ENCODE measurements at places on chromosomes 2 and 18. TPM values are rescaled to one million over a fixed set of nuclear protein-coding genes. Genes with fewer than 3 reads are reported as not detected.

GRCh38 chr2:217064234-217065011 is 204.6 kb upstream of the TNP1 start:
- DNase-seq = no peak

GRCh38 chr18:12334863-12335262 is 26.8 kb downstream of the TUBB6 start:
- DNase-seq = no peak

Gene ITGA6
- 254 TPM for total RNA-seq

Gene CDH20
- total RNA-seq = 0.39 TPM

GRCh38 chr18:7677424-7677823 is 110.3 kb downstream of the PTPRM start:
- no peak for DNase-seq

- DNase-seq = no peak
These were observed 872 bp downstream of the ASB1 start for GRCh38 chr2:238427435-238428162.

DNA sequence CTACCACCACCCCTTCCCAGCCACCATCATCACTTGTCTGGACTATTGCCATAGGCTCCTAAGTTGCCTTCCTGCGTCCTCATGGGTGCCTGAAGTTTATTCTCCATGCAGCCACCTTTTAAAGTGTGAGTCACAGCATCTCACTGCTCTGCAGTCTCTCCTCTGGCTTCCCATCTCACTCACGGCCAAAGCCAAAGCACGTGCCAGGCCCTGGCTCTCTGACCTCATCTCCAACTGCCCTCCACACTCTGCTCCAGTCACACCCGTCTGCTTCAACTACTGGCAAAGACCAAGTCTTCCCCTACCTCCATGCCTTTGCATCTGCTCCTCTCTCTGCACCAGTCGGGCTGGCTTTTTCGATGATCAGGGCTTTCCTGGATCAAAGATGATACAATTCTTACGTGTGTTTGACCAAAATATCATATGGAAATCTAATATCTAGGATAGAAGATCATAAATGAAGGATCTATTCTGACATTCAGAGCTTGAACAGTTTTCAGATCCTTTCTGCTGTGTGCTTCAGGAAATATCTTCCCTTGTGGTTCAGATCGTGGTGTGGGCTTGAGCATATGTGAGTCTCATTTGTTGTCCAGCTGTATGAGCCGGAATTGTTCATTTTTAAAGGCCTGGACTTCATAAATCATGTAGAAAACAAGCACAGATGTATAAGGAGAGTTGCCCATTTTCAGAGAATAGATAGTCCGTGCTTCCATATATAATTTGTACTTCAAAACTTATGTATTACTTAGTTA is 175.6 kb downstream of the PRKCE start:
- DNase-seq = peak; percentile 33

DNA sequence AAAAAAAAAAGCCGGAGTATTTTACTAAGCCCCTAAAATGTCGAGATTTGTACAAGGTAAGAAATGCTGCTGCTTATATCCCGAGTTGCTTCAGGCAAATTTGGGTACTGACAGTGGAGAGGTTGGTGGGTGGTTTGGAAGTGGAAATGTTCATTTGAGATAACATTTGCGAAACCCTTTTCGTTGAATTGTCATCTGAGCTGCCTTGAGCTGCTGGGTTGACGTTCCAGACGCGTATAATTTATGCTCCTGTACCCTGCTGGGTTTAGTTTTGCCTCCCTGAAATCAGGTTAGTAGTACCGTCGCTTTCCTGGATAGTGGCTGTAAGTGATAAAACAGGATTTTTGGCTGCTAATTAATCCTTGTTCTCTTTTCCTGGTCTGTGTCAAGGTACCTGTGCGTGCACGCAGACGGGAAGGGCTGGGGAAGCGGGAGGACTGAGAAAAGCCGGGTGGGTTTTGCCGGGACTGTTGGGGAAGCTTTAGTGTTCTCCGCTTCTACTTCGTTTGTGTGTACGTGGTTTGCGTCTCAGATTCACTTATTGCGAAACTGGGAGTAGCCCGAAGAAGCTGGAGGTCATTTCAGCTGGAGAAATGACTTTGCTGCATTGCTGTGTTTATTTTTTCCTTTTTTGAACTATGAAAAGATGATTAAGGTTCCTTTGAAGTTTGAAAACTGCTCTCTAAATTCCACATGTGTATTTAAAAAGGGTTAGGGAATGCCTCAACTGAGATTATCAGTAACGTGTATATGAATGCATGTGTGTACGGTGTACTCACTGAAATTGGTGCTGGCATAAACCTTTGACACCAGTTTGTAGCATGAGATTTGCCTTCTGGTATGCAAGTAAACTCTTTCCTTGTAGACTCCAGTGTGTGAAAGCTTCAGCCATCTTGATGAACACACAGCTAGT is 709 bp downstream of the UGP2 start:
- peak; percentile 26 for DNase-seq

Gene SMYD1
- total RNA-seq = 3.3 TPM

DNA sequence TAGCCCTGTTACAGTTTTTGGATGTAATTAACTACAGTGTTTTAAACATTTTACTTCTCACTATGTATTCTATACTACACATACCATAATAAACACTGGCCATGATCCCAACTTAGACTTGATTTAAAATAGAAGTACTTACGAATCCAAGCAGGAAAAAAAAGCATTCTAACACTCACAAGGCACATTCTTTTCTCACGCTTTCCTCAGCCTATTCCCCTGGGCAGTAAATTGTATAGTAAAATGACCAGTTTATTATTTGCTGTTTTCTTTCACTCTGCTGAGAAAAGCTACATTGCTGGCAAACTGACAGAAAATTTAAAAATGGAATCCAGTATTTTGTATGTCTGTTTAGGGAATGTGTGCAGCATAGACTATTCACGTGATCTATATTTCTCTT is 2.8 kb upstream of the TANC1 start:
- DNase-seq = no peak

- no peak for DNase-seq
These were observed 104.9 kb upstream of the ITPRID2 start for GRCh38 chr2:181786371-181787228.

DNA sequence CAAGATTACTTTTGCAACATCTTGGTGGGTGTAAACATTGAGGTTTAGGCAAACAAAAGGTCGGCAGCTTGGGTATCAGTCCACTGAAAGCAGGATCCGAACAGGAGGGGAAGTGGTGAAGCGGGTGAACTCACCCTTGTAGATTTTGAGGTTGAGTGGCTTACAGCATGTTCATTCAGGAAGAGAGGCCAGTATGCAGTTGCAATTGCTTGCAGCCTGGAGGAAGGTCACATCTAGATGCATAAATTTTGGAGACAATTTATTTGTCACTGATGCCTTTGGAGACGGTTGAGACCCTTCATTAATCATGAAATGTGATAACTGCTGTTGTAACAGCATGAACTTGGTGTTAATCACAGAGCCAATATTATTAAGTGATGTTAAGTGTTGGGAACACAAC is 131.1 kb downstream of the LTBP1 start:
- DNase-seq = no peak

DNA sequence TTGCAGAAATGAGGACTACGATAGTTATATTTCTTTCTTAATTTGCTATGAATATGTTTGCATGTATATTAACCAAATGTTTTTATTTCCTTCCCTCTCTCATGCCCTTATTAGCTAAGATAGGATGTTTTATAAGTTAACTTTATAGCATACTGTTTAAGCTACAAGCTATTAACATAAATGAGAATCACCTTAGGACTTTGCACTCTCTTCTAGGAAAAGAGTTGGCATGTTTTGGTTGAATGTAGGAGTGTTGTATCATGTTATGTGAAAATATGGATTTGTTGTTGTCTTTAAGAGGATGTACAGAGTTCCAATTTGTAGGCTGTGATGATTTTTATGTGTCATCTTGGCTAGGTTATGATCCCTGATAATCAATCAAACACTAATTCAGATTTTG is 467.4 kb upstream of the SETBP1 start:
- DNase-seq = no peak

DNA sequence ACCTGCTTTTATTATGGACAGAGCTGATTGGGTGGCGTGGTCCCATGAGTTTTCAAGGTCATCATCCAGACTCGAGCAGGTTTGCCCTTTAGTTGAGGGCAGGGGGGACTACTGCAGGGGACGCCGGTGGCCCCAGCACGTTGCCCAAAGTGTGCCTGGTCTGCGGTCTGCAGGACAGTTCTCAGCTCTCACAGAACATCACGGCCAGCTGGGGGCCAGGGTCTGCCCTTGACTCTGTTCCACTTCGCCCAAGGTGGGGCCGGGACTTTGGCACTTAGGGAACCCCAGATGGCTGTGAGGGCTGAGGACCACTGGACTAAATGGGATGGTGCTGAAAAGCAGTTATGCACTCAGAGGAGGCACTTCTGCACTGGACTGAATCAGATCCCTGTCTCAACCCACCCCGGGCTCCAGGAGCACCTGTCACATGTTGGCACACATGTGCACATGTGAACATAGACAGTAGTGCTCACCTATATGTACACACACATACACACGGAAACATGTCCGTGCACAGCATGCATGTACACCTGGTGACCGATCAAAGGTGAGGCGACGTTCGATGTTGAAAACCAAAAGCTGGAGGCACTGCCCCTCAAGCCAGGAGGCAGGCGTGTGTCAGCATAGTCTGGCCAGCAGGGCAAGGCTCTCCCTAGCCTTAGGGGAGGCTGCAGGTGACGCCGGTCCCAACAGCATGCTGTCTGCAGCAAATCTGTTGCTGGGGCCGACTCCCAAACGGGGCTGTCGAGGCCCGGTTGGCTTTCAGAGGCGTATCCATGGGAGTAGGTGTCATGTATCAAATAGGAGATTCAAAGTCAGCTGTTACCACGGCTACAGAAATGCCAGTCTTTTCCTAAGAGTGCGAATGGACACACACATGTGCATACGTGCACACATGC is 10.2 kb downstream of the ANO7 start:
- no peak for DNase-seq

- no peak for DNase-seq
These were observed 25.3 kb upstream of the ANXA4 start for GRCh38 chr2:69716555-69717120.
